ENCODE measurements at places on chromosomes 16 and 17.

DNA sequence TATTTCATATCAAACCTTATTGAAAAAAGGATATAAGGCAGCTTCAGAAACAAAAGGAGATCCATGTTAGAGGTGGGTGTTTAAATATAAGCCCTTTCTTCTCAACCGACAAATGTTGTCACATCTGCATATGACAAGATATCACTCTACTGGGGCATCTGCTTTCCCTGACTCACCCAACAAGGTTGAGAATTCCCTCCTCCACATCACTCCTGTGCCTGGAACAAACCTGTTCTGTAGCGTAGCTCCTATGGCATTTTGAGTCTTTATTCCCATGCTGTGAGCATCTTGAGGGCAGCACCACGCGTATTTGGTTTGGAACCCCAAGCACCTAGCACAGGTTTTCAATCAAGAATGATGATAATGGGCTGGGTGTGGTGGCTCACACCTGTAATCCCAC is 59.4 kb upstream of the ZFHX3 start:
- DNase-seq: no peak

- no peak for DNase-seq
Measured at GRCh38 chr17:77280304-77281121, 139.7 kb downstream of the SEC14L1 start.

DNA sequence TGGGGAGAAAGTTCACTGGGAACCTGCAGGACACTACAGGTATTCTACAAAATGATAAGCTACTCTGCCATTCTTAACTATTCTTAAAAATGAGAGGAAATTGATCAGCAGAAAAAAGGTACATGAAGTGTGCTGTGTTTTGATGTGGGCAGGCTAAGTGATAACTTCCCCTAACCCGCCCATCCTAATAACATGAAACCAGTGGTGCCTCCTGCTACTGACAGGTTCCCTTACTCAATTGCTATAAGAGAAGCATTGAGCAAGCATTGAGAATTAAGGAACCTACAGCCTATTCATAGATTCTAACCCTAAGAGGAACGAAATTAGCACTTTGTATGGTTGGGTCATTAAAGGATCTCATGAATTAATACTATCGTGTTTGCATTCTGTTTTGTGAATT is 18.9 kb downstream of the XYLT1 start:
- DNase-seq: no peak

GRCh38 chr17:56594320-56595107 is 1.0 kb downstream of the NOG start:
- no peak for DNase-seq

- no peak for DNase-seq
Measured at GRCh38 chr16:49474741-49475140, 101.1 kb downstream of the C16orf78 start.

DNA sequence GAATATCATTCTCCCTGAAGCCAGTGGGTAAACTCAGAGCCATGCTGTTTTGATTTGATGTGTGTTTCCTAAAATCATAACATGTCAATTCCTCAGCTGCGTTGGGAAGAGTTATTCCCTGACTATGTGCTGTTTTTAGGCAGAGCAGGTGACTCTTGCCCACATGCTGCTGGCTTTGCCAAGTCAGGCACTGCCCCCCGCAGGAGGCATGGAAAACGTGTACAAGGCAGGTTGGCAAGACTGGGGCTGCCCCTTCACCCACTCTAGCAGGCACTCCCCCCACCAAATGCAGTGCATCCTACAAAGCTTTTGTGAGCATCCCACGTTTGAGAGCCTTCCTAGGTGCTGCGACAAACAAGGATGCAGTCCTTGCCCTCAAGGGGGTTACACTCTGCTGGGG is 38.3 kb upstream of the NAT9 start:
- DNase-seq: no peak

- DNase-seq: no peak
Measured at GRCh38 chr16:71902656-71903365, 7.5 kb downstream of the IST1 start.

GRCh38 chr16:53369921-53370320 is 64.3 kb upstream of the RBL2 start:
- DNase-seq: no peak

DNA sequence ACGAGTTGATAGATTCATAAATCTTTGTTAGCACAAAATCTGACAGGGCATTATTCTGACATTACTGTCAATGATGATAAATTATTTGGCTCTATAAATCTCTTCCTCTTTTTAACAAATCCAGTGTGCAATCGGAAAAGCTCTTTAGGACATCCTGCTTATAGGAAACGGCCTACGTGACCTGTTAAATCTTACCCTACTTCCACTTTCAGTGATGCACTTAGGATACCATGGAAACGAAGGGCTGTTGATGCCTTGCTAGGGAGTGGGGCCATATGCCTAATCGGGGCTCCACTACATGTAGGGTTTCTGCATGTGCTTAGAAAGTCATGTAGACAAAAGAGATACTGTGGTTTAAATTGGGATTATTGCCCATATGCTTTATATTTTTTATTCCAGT is 27.2 kb downstream of the ZNF594 start:
- no peak for DNase-seq

DNA sequence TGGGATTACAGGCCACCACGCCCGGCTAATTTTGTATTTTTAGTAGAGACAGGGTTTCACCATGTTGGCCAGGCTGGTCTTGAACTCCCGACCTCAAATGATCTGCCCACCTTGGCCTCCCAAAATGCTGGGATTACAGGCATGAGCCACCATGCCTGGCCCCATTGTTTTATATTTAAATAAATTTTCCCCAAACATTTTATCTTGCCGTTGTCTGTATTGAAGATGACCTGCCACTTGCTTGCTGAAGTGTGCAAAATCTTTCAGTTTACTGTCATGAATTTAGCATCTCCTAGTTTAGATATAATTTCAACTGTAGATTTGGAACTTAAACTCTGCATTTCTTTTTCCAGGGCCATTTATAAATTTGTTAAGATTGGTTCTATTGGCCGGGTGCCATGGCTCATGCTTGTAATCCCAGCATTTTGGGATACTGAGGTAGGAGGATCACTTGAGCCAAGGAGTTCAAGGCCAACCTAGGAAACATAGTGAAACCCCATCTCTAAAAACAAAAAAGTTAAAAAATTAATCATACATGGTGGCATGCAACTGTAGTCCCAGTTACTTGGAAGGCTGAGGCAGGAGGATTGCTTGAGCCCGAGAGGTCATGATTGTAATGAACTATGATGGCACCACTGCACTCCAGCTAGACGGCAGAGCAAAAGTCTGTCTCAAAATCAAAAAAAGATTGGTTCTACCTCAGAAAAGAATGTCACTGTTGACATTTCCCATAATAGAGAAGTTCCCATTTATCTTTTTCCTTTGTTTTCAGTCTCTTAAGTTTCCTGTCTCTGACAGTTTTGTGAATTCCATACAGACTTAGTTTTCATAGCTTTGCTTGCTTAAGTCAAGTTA is 84.4 kb downstream of the VMP1 start:
- DNase-seq: no peak

DNA sequence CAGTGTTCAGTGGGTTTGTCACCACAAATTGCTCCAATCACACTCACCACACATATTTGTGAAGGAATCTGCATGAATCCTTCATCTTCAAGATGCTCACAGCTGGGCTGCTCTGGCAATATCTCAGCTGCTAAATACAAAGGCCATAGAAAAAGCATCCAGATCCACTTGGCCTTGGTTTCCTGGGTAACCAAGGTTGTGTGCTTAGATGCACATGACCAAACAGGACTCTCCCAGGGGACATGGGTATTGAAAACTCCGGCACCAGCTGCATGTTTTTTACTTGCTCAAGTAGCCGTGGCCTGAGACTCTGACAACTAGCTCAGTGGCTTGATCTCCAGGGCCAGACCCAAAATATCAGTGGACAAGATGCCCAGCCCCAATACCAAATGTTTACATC is 131.3 kb downstream of the CBLN1 start:
- no peak for DNase-seq
